Stimulated activated CD4-positive, alpha-beta T cell treated with anti-CD3 and anti-CD28 coated beads, TNF-alpha, amount 100 ng/mL, for 1 hour (primary cell): ENCODE measurements at places on chromosomes 16 and 17.

DNA sequence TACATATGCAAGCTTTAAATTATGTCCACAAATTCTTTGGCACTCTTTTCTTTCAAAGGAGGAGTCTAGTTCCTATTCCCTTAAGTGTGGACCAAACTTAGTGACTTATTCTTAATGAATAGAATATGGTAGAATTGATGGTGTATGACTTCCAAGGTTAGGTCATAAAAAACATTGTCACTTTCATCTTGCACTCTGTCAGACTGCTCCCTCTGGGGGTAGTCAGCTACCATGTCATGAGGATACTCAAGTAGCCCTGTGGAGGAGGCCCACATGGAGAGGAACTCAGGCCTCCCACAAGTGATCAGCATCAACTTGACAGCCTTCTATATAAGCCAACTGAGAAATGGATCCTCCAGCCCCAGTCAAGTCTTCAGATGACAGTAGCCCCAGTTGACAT, 58.0 kb upstream of the SCNN1B start:
- no peak for DNase-seq

DNA sequence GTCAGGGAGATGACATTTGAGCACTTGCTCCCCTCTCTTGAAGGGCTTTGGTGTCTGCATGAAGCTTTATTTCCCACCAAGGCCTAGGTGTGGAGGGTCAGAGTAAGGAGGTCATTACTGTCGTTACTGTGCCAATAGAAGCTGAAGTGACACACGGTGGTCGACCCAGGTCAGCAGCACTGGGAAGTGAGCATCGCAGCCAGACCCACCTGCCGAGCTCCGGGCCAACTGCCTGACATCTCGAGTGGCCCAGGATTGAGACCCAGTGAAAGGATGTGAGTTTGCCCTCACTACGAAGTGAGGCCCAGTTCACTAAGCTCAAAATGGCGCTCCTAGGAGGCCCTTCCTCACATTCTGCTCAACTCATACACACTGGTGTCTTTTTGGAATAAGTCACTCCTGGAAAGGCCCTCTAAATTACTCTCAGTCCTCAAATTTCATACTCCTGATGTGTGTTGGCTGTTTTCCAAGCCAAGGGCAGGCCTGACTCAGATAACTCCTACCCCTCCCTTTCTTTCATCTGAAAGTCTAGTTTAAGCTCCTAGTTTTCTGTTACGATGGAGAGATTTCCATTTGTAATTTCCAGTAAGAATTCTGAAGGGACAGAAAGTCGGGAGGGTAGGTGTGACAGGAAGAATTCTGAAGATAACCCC, 200.4 kb downstream of the LGALS9B start:
- no peak for DNase-seq

GRCh38 chr17:67531291-67531690, 154.2 kb downstream of the PITPNC1 start:
- DNase-seq: no peak

DNA sequence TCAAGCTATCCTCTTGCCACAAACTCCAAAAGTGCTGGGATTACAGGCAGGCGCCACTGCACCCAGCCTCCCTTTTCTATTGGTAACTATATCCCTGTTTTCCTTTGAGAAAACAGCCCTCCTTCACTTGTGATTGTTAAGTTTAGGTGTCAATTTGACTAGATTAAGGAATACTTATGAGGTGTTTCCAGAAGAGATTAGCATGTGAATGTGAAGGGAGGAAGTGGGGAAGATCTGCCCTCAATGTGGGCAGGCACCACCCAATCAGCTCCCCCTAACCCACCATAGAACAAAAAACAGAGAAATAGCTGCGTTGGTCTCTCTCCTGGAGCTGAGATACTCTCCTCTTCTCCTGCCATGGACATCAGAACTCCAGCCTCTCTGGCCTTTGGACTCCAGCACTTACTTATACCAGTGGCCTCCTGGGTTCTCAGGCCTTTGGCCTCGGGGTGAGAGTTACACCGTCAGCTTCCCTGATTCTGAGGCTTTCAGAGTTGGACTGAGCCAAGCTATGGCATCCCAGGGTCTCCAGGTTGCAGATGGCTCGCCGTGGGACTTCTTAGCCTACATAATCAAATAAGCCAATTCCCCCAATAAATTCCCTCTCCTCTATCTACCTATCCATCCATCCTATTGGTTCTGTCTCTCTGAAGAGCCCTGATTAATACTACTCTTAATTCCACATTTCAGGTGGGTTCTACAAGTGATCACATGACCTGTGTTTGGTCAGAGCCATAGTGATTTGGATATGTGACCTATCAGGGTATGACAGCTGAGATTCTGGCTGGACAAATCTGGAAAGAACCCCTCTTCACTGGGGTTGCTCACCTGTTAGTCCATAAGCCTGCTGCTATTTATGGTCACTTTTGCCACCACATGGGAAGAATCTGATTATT, 12.0 kb upstream of the STAT3 start:
- no peak for DNase-seq

- no peak for DNase-seq
Measured at GRCh38 chr16:4064950-4065352, 51.3 kb downstream of the ADCY9 start.

- DNase-seq: no peak
Measured at GRCh38 chr17:54339731-54340130, 517.0 kb downstream of the KIF2B start.

DNA sequence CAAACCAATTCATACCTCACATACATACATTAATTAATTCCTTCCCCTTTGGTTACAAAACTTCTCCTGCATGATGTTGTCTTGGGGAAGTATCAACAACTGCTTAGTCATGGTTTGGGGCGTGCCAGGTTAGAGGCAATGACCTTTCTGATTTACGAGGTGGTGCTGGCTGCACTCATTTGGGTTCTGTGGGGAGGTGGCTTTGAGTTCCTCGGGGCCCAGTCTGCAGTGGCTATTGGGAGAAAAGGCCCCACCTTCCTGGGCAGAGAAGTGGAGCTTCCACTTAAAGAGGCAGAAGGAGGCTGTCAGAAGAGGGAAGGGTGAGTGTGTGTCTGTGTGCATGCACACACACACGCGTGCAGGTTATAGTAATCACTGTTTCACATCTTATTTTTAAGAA, 10.2 kb upstream of the ETV4 start:
- no peak for DNase-seq

GRCh38 chr17:1627982-1628855, at the start of gene SLC43A2:
Gene SLC43A2, minus strand, starts transcription at chr17:1628834. Its CDS starts 960 bp downstream, at chr17:1627874.
- DNase-seq: peak; percentile 45

DNA sequence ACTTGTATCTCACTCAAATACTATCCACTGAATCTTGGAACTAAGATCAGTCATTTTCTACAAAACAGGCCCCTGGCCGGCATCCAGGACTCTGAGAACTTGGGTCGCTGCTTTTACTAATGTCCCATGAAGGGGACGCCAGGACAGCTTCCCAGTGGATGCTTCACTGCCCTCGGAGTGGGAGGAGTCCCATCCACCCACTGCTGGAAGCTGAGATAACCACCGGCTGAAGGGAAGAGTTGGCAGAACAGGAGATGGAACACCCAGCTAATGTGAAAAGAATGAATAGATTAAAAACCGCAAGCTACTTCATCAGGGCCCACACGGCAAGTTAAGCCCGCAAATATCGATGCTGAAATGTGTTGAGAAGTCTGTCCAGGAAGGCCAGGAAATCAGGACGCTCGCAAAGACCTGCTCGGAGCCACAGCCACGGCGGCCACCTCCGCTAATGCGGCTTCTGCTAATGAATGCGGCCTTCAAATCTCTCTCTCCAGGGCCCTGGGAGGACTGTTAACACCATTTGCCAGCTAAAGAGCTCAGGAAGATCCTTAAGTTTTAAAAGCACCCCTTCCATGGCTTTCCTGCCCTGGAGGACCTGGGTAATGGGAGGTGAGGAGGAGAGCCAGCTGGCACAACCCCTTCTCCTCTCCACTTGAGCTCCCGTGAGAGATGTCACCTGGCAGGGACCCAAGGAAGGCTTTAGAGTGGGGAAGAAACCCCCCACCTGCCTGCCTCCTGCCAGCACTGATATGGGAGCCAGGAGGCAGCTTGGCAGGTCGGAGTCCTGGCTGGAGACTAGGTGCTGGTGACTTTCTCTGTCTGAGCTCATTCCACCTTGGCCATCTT, 226.6 kb upstream of the RPL38 start:
- DNase-seq: no peak

- peak; percentile 70 for DNase-seq
Measured at GRCh38 chr16:2715519-2715918, 4.5 kb downstream of the PRSS27 start.

DNA sequence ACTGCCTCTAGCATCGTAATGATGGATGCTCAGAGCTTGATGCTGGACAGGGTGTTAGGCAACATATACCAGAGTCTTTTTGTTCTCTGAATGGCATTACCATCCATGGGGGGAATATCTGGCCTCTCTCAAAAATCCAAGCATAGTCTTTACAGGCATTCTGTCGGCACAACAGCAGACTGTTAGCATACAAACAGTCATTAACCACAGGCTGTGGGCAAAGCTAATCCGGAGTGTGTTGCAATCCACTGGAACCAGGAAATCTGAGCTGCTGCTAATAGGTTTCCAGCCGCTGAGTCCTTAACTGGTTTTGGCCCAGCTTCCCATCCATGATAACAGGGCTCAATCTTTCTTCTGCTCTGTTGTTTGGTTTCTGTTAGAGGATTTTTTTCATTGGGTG, 371.9 kb downstream of the HS3ST3B1 start:
- no peak for DNase-seq

DNA sequence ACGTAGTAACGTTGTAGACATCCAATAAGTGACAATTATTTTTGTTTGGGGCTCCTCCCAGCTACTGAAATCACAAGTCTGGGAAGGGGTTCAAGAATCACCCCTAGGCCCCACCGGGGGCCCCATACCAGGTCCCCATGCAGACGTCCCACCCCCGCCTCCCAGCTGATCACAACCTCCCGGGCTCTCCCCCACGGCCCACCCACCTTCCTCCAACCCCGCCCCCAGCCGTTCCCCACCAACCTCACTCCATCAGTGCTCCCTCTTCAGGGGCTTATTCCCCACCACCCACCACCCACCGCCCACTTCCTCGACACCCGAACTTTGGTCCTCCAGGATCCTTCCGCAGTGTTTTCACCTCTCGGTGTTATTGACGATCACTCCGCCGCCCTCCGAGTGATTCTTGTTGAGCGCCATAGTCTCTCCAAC, 240 bp downstream of the WBP2 start:
- no peak for DNase-seq

GRCh38 chr16:6937641-6938040, 395.0 kb upstream of the RBFOX1 start:
- DNase-seq: no peak

GRCh38 chr17:67360880-67361279, 5.5 kb downstream of the PSMD12 start:
- no peak for DNase-seq

DNA sequence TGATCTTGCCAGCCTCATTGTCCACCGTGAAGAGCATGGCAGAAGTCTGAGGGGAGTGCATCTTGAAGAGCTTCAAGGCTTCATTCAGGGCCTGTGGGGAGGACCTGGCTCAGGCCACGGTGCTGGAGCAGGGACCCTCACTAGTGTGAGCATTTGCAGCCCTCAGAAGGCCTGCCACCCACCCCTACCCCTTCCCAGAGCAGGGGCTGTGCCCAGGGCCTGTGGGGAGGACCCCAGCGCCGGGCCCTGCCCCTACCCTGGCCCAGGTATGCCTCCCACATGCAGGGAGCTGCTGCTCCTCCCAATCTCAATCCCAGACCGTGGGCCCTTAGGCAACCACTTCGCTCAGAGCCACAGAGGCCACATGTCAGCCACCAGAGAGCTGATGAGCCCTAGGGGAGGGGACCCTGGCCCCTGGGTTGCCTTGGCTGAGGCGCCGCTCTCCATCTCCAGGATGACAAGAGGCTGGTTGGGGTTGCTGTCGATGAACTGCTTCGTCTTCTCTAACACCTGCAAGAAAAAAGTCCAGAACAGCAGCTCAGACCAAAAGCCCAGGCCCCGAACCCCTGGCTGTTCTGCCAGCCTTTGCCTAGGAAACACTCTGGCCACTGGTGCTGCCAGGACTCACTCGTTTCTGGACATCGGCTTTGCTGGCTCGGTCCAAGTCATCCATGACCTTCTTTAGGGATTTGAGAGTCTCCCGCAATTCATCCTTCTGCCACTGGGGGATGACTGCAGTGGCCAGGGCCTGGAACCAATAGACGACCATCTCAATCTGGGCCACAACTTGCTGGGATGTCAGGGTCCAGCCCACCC, 1.8 kb upstream of the EXOSC6 start:
- no peak for DNase-seq

DNA sequence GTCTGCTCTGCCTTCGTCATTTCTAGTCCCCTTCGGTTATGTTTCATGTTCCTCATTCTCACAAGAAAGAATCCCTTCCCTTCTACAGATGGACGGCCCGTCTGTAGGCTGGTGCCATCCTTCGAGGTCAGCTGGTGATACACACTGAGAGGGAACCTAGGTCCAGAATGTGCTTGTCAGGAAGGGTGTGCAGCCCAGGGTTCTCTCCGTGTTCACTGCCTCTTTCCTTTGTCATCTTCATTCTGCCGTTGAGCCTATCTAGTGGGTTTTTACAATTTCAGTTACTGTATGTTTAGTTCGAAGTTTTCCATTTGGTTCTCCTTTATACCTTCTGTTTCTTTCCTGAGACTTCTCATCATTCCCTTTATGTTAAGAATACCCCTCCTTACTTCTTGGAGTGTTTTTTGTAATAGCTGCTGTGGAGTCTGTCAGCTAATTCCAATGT, 18.9 kb downstream of the KIAA0513 start:
- no peak for DNase-seq

GRCh38 chr17:73357318-73357717, 45.5 kb upstream of the CDC42EP4 start:
- no peak for DNase-seq

- no peak for DNase-seq
Measured at GRCh38 chr16:89187770-89188392, 12.5 kb downstream of the SLC22A31 start.

DNA sequence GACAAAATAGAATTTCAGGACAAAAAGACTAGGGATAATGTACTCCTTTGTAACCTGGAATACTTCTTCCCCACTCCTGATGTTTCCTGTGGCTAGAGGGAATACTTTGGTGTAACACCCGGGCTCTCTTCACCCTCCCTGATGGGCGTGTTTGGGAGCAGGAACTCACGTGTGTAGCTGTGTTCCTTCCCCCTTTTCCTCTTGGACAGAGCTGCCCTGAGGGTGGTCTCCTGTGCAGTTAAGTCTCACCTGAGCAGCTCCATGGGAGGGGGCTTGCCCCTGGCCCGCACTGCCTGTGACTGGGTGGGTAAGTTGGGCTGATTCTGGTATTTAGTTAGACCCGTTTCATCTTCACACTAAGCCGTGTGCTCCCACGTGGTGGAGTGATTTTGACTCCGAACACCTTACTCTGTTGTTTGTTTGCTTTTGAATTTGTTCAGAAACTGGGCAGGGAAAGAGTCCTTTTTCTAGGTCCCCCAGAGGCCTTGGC, 87.9 kb downstream of the OR1D5 start:
- no peak for DNase-seq
